ENCODE measurements at places on chromosomes 1 and 21.

DNA sequence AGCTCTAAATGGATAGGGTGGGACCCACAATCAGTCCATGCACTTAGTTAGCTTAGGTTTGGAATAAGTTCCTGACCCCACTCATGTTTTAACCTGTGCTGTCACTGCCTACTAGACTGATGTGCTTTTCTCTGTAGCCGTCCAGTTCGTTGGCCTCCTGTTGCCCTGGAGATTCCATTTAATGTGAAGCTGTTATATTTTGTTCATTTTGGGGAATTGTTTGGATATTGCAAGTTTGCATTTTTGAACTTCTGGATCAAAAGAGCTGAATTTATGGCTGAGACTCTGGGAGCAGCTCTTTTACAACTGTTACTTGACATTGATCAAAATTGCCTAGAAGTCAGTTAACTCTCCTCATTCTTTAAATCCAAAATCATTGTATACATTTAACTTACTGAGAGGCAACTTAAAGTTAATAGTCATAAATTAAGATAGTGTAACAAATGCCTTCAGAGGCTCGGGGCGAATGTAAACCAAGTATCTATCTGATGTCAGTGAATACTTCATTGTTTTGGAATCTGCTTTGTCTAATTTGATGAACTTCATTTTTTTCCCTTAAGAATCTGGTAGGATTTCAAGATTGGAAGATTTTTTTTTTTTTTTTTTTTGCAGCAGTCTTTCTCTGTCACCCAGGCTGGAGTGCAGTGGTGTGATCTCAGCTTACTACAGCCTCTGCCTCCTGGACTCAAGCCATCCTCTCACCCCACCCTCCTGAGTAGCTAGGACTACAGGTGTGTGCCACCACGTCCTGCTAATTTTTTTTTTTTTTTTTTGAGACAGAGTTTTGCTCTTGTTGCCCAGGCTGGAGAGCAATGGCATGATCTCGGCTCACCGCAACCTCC lies 38.1 kb downstream of the MIGA1 start:
- DNase-seq: no peak

- peak; percentile 32 for DNase-seq
Observed at GRCh38 chr21:17139696-17140095, 373.1 kb upstream of the CXADR start.

DNA sequence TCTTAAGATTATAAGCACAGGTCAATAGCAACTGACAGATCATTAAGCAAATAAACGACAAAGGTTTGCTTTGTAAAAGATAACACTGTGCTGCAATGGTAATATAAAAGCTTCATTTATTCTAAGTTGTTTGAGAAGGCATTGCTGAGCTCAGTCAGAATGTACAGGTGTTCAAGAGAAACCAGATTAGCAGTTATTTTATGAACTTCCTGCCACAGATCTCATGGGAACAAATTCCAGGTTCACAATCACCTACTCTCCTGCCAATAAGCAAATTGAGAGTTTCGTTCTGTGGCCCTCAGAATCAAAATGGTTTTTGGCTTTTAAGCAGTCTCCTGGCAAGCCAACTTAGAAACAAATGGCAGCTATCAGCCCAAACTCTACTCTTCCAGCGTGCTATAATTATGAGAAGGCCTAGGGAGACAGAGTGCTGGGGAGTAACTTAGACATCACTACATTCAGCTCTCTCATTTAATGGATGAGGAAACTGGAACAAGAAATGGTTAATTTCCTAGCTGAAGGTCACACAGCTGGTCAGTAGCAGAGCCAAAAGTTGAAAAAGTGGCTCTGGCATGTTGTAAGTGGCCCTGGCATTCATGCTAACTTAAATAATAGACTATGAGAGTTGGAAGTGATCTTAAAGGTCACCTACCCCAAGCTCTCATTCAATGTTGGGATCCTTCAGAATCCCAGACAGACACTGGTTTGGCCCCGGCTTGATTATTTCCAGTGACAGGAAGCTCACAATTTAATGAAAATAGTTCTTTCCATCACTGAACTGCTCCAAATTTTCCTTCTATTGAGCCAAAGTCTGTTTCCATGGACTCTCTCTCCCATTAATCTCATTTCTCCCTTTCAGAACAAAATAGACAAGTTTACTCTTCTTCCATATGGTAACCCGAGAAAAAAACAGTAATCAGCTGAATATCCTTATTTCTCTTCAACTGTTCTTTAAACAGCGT lies 82.6 kb upstream of the EDEM3 start:
- DNase-seq: no peak

DNA sequence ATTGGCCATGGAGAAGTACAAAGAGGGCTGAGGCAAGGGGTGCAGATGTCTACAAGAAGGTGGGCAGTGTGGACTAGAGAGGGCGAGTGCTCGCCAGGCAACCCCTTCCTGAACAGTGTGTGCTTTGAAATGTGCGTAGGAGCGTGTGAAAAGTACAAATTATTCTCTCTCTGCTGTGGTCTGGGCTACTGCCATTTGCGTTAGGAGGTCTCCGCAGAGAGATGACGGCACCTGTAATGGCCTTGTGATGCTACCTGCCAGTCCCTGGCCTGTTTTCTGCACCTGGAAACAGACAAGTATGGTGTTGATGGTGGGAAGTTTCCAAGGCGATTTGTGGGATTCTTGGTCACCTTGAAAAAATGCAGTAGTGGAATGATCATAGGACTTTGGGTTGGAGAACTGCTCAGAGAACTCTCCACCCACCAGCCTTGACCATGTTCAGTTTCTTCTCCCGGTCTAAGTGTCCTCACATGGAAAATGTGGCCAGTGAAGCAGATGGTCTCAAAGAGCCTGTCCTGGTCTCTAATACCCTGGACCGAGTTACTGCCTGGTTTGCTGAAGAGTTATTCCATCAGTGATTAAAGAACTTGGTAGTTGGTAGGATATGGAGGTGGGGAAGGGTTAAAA lies 74.5 kb downstream of the MRPS6 start:
- no peak for DNase-seq
